Activated CD4-positive, alpha-beta T cell treated with anti-CD3 and anti-CD28 coated beads, Interleukin-2, amount 10 ng/mL, durations not matched to agents 24 days and 14 days (primary cell): ENCODE measurements at places on chromosomes 13 and 19. TPM values are rescaled to one million over a fixed set of nuclear protein-coding genes. Genes with fewer than 3 reads are reported as not detected.
A peak's percentile ranks its signal among the peaks of the same experiment; 100 is the strongest.

- no peak for DNase-seq
Observed at GRCh38 chr19:52741951-52742485, 7.2 kb upstream of the ZNF611 start.

DNA sequence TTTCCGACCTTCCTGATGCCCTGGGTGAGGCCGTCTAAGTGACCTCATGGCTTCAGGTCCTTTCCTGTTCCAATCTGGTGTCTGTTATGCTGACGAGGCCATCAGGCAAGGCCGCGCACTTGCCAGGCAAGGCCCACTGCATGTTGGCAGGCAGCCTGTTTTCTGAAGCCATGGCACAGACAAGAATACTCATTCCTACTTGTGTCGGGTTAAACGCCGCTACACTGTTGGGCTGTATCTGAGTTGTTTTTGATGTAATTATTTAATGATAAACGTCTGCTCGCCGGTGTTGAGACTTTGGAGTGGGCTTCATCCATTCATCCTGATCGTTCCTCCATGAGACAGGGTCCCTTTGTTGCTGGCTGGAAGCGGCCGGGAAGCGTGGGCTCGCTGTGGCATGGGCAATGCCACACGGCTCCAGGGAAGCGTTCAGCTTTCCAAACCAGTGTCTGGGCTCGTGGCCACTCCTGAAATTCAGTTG is 92.1 kb downstream of the ATP11A start:
- no peak for DNase-seq

DNA sequence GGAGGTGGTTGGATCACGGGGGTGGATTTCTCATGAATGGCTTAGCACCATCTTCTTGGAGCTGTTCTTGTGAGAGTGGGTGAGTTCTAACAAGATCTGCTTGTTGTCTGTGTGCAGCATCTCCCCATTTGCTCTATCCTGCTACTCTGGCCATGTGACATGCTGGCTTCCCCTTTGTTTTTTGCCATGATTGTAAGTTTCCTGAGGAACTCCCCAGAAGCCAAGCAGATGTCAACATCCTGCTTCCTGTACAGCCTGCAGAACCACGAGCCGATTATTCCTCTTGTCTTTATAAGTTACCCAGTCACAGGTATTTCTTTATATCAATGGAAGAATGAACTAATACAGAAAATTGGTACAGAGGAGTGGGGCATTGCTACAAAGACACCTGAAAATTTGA is 2.3 kb upstream of the SIGLEC12 start:
- no peak for DNase-seq

PEG3 gene
- not detected in 2 replicates for total RNA-seq

- no peak for DNase-seq
Observed at GRCh38 chr13:98651744-98652143, 74.8 kb upstream of the STK24 start.

IGSF23 gene
- total RNA-seq = not detected in 2 replicates

- DNase-seq = no peak
Observed at GRCh38 chr13:36366031-36366430, 19.8 kb upstream of the SPART start.

DNA sequence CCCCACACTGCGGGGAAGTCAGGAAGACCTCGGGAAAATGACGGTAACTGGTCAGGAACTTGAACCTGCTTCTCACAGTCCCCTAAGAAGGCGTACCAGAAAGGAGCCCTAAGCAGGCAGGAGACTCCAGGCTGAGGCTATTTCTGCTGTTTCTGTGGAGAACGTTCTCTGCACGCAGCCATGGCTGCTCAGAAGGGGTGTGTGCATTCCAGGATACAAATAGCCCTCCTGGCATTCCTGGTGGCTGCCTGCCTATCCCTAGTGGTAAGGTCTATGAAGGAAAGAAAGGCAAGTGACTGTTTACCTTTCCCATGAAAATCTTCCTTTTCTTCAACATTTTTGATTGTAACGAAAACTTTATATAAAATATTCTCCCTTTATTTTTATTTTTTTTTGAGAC is 2.5 kb downstream of the SGCG start:
- DNase-seq = no peak

LHB gene
- total RNA-seq = not detected in 2 replicates

- DNase-seq = no peak
Observed at GRCh38 chr13:39976481-39976880, 321.0 kb downstream of the COG6 start.

- no peak for DNase-seq
Observed at GRCh38 chr13:52723181-52723580, 16.4 kb downstream of the CNMD start.

GRCh38 chr19:32914879-32915660 is 45.5 kb upstream of the SLC7A9 start:
- no peak for DNase-seq

CPT1C gene
- total RNA-seq = 3.4 and 3.6 TPM in 2 replicates

DNA sequence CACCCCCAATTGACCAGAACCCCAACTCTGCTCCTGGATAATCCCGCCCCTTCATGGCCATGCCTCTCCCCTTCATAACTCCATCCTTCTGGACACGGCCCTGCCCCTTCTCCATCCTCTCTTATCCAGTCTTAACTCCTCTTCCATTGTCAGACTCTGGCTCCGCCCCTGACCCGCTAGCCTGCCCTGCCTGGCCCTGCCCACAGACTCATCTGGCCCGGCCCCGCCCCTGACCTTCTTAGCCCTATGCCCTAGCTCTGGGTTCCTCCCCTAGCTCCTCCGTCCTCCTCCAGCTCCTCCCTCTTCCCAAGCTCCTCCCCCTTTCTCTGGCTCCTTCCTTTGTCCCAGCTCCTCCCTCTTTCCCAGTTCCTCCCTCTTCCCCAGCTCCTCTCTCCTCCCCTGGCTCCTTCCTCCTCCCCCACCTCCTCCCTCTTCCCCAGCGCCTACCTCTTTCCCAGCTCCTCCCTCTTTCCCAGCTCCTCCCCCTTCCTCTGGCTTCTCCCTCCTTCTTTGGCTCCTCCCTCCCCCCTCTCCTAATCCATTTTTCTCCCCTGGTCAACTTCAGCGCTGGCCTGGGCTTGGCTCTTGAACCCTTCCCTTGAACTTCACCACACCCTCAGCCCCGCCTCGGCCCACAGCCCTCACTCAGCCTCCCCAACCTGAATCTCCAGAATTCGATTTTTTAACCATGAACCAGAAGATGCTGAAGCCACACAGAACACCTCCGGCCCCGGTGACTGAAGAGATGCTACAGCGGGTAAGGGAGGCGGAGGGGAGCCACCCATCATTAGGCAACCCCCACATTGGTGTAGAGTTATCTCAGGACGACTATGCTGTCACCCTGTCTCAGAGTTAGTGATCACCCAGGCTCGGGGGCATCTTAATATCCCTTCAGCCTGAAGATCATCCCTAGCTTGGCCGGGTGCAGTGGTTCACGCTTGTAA is 9.2 kb upstream of the ZNF358 start:
- DNase-seq = peak; percentile 84

DNA sequence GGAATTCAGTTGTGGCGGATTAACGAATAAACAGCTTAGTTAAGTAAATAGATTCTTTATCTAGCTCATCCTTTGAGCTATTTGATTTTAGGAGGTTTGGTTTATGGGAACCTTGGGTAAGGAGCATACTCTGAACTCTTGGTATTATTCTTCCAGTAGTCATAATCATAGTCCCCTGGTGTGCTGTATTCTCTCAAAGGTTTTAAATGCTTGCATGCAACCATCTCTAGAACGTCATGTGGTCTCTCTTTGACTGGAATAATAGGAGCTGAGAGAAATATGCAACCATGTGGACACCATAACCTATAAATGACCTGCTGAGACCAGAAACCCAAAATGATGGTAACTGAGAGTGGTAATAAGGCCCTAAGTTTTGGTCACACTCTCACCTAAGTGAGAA is 951.6 kb upstream of the MIR17HG start:
- no peak for DNase-seq

CPAMD8 gene
- 0.28 and 0.33 TPM in 2 replicates for total RNA-seq

DNA sequence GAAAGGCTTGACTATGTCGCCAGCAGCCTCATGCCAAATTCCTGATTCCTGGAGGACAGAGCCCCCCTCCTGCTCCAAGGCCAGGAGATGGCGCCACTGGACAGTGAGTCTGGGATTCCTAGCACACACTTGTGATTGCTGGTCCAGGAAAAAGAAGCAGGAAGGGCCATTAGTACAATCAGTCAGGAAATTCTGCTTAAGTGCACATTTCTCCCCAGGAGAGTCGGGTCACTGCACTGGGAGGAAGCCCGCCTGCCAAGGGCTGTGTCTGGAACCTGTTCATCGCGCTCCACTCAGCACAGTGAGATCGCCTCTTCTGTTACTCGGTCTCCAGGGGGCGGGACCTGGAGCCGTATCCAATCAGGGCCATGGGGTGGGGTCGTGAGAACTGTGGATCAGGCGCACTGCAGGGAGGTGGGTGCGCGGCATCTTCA is 65.1 kb downstream of the ZNF823 start:
- DNase-seq = no peak

DNA sequence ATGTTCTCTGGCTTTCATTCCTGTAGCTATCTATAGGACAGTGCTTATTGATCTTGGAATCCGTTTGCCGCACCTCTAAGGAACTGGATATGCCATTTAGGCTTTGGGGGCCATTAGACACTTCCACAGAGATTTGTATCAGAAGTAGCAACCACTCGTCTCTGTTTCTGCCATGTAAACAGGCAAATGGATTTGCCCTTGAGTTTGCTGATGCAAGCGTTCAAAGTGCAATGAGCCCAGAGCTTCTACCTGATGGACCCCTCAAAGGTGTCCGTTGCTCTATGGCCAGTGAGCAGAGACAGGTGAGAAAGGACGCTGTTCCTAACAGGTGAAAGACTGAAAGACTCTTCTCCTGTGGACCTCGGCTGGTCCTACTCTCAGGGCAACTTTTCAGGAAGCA is 302.9 kb downstream of the ZNF536 start:
- DNase-seq = no peak

DNA sequence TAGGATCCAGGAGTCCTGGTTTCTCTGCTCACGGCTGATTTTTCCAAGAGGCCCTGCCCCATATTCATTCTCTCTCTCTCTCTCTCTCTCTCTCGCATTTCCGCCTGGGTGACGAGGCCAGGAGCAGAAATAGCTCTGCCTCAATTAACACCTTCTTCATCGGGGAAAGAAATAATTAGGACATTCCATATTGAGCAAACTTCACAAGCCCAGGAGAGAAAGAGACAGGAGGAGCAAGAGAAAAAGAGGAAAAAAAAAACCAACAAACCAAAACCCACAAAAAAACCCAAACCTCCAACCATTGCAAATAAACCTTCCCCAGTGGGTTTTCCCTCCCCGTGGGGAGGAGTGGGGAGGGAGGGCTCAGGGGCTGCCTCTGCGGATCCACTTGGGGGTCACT is 143.0 kb downstream of the CACNA1A start:
- DNase-seq = no peak

LGALS14 gene
- total RNA-seq = not detected in 2 replicates

ZIM2 gene
- total RNA-seq = not detected in 2 replicates

- no peak for DNase-seq
Observed at GRCh38 chr13:41284512-41285288, 21.3 kb upstream of the MTRF1 start.

ZNF709 gene
- total RNA-seq = 1.3 and 1.5 TPM in 2 replicates

- peak; percentile 100 for DNase-seq
Observed at GRCh38 chr19:43595999-43596841, at the start of the genes IRGQ and ZNF576. TSS of gene IRGQ (minus strand) at chr19:43596134. CDS start at chr19:43595338, 796 bp downstream. TSS of gene ZNF576 (plus strand) at chr19:43596595. CDS start at chr19:43597109, 514 bp downstream.

U2AF1L4 gene
- total RNA-seq = 26.9 and 28.2 TPM in 2 replicates

ZSWIM9 gene
- total RNA-seq = 8.0 and 9.9 TPM in 2 replicates

ZNF44 gene
- 8.4 TPM in 2 replicates for total RNA-seq

KIR3DL2 gene
- 0.47 and 0.52 TPM in 2 replicates for total RNA-seq

B3GLCT gene
- total RNA-seq = 4.0 and 4.4 TPM in 2 replicates

- peak; percentile 70 for DNase-seq
Observed at GRCh38 chr19:771332-771785, 20.4 kb downstream of the MISP start.

GRCh38 chr13:110306340-110306959 is 507 bp downstream of the COL4A1 start:
- DNase-seq = no peak

ZNF665 gene
- 2.3 and 2.6 TPM in 2 replicates for total RNA-seq

DNA sequence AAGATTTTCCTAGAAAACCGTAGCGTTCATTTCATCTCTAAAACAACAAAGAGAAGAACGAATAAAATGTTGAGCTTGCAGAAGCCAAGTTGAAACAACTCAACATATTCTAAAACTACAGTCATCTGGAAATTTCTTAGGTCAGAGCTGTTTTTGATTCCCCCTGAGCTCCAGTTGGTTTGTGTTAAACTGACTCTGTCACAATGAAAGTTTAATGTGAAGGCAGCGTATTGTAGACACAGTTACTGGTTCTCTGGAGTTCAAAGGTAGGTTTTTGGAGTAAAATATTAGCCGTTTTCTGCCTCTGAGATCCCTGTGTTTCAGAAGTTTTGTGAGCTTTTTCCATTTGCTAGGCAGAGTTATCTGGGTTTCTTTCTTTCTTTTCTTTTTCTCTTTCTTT is 2.2 kb downstream of the ARHGEF7 start:
- no peak for DNase-seq

GRCh38 chr19:39592381-39592780 is 9.9 kb upstream of the LGALS13 start:
- DNase-seq = no peak

GRCh38 chr19:38417544-38418506 is 8.2 kb downstream of the RASGRP4 start:
- DNase-seq = peak; percentile 91

DNA sequence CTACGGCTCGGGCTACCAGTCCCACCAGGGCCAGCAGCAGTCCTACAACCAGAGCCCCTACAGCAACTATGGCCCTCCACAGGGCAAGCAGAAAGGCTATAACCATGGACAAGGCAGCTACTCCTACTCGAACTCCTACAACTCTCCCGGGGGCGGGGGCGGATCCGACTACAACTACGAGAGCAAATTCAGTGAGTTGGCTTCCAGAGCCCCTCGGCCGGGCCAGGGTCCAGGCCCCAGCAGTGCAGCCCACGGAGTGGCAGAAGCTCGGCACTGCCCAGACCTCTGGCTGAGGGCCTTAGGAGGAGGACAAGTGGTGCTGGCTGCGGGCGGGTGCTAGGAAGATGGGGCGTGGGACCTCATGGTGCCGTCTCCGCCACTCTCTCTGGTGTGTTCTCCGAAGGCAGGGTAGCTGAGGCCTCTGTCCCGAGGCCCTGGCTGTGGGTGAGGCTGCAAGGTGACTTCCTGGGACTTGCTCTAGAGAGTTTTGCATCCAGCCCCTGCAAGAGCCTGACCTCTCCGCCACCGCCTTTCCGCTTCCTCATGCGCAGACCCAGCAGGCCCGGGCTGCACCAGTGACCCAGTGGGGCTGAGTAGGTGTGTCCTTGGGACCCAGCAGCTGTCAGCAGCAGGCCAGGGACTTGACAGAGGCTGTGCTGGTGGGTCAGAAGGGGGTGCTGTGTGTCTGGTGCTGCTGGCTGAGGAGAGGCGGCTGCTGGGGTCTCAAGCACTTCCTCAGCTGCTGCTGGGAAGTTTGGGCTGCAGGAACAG is 13.5 kb upstream of the QTRT1 start:
- no peak for DNase-seq

BAX gene
- 257 and 298 TPM in 2 replicates for total RNA-seq

GRCh38 chr19:19687090-19687489 is 18.5 kb downstream of the ZNF101 start:
- no peak for DNase-seq

GRCh38 chr19:55437410-55437809 is 5.7 kb downstream of the SHISA7 start:
- peak; percentile 77 for DNase-seq

IFNL1 gene
- total RNA-seq = not detected in 2 replicates

- no peak for DNase-seq
Observed at GRCh38 chr13:28872427-28873176, 52.5 kb downstream of the MTUS2 start.

C19orf12 gene
- 41.4 and 41.6 TPM in 2 replicates for total RNA-seq

ACER1 gene
- 0.28 TPM in 1 of 2 replicates, not detected in the other for total RNA-seq

ZFP28 gene
- 1.8 and 4.1 TPM in 2 replicates for total RNA-seq

RAB20 gene
- total RNA-seq = 2.8 and 3.2 TPM in 2 replicates

RHPN2 gene
- total RNA-seq = 2.8 and 6.2 TPM in 2 replicates

- DNase-seq = no peak
Observed at GRCh38 chr13:39313721-39314120, 275.5 kb downstream of the NHLRC3 start.
